ENCODE measurements at places on chromosomes 12 and 14.

- no peak for DNase-seq
These were observed 203.8 kb downstream of the ADAMTS20 start for GRCh38 chr12:43348221-43348620.

DNA sequence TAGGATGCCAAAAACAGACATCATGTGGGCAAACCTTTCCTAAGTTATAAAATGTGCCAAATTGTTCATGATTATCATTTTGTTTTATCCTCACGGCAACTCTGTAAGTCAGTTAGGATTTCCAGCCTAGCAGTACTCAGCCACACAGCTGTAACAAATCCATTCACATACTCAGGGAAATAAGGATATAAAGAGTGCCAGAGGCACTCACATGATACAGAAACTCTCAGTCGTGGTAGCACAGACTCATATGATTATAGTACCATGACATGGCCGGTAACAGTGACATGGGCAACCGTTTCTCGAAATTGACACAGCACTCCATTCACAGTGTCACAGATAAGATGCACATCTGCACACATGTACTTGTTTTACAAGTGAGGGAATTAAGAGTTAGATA, 344.2 kb downstream of the LRIG3 start:
- DNase-seq, result no peak

DNA sequence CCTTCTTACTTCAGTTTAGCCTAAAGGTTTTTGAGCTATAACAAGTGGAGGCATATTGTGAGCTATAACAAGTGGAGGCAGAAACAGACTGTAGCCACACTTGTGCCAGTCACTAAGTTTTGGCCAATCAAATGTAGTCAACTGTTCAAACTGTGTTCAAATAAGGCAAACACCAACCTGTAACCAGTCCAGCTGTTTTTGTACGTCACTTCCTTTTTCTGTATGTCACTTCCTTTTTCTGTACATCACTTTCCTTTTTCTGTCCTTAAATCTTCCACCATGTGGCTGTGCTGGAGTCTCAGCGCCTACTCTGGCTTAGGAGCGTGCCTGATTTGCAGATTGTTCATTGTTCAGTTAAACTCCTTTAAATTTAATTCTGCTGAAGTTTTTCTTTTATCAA, 79.7 kb downstream of the FUT8 start:
- no peak for DNase-seq

- DNase-seq, result no peak
These were observed 13.3 kb downstream of the PPP4R3A start for GRCh38 chr14:91496790-91497189.

GRCh38 chr12:43550831-43551271, 1.2 kb downstream of the ADAMTS20 start:
- no peak for DNase-seq

Data from D721Med (cell line).